ENCODE measurements at places on chromosomes 11 and 22. TPM values are rescaled to one million over a fixed set of nuclear protein-coding genes. Genes with fewer than 3 reads are reported as not detected.

The OSBPL5 gene
- 69.5 TPM for total RNA-seq

The CHRM4 gene
- total RNA-seq: 0.49 TPM

DNA sequence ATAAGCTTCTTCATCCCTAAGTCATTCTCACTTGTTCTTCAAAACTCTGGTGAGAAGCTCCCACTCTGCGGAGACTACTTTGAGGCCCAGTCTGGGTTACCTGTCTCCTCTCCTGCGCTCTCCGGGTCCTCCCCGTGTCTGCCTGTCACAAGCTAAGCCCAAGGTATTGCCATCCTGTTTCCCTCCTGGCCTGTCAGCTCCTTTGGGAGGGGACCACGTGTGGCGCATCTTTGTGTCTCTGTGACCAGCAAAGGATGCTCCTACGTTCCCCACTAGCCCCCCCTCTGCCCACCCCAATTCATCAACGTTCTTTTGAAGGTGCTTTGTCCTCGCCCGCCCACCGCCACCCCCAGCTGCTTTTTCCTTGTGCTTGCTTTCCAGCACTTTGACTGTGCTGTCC, 31.8 kb upstream of the FBLN1 start:
- DNase-seq: no peak

DNA sequence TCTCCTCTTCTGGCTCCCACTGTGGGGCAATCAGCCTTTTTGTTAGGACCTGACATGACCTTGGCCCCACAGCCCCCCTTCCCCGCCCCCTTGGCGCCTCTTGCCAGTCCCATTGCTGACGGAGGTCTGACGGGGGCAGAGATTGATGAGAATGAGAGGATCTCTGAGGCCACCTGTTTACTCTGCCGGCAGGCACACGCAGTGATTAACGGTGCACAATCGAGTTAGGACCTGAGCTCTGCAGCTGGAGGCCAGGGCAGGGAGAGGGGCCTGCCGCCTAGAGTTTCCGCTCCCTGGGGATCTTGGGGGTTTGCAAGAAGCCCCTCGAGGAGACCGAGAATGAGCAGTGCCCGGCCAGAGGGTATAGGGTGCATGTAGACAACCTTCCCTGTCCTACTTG, 6.8 kb upstream of the CHRM1 start:
- DNase-seq: no peak

GRCh38 chr11:35859301-35859700, 84.6 kb upstream of the LDLRAD3 start:
- DNase-seq: no peak

GRCh38 chr11:58796333-58796732, 48.2 kb downstream of the GLYATL2 start:
- no peak for DNase-seq

GRCh38 chr11:10793470-10794255, 15.1 kb downstream of the EIF4G2 start:
- DNase-seq: no peak

GRCh38 chr22:26646158-26646557, 11.2 kb upstream of the MIAT start:
- no peak for DNase-seq

The INPP5J gene
- total RNA-seq: 18.3 TPM

DNA sequence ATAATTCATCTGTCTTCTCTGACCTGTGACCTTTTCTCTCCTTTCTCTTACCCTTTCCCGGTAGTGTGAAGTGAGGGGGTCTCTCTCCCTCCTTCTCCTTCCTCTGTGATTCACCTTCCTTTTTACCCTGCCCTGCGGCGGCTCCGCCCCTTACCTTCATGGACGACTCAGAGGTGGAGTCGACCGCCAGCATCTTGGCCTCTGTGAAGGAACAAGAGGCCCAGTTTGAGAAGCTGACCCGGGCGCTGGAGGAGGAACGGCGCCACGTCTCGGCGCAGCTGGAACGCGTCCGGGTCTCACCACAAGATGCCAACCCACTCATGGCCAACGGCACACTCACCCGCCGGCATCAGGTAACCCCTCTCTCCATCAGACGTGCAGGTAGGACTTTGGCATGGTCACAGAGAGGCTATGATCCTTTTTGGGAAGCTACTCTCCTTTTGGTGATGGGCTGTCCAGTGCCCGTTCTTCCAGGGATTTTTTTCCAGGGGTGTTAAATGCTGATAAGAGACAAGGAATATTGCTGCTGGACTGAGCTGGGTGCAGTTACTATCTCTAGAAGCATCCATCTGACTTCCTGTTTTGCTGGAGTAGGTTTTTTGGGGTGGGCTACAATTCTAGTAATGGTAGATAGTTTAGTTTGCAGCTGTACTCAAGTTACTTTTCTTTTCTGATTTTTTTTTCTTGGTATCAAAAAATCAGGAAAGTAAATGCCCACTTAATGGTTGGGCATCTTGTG, 29.9 kb downstream of the CTNND1 start:
- DNase-seq: no peak

GRCh38 chr11:112316971-112317370, 56.3 kb upstream of the PLET1 start:
- DNase-seq: no peak

The BTG4 gene
- not detected for total RNA-seq

GRCh38 chr11:37926772-37927171, 1328.7 kb upstream of the RAG2 start:
- DNase-seq: no peak

The CD59 gene
- 268 TPM for total RNA-seq

The APOA4 gene
- not detected for total RNA-seq

- DNase-seq: no peak
Measured at GRCh38 chr11:129731316-129731715, 84.3 kb upstream of the TMEM45B start.

The CSNK1E gene
- total RNA-seq: 97.2 TPM

DNA sequence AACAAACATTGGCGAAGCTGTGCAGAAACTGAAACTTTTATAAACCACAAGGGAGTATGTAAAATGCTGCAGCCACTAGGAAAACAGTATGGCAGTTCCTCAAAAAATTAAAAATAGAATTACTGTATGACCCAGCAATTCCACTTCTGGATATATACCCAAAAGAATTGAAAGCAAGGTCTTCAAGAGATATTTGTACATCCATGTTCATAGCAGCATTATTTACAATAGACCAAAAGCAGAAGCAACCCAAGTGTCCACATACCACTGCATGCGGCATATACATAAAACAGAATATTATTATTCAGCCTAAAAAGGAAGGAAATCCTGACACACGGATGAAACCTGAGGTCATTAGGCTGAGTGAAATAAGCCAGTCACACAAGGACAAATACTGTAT, 85.8 kb downstream of the RELT start:
- DNase-seq: no peak

The MRPL16 gene
- 91.3 TPM for total RNA-seq

GRCh38 chr11:102955624-102956023, at the start of gene MMP13:
Gene MMP13, minus strand, starts transcription at chr11:102955732. Its CDS starts 27 bp downstream, at chr11:102955705.
- DNase-seq: no peak

DNA sequence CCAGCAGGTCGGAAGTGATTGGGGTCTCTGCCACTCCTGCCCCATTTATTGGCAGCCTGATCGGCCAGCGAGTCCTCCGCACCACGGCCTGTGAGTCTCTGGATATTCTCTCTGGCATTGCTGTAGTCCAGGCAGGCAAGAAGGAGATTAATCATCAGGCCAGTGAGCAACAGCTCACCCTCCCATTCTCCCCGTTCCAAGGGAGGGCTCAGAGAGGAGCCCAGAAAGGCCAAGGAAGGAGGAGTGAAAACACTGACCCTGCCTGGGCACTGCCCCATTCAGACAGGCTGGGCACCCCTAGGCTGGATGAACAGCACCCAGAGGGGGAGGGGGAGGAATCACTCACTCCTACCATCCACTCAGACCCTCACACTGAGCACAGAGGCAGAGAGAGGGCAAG, 3.1 kb downstream of the SAA2 start:
- no peak for DNase-seq

The KCNQ1OT1 gene
- total RNA-seq: 0.77 TPM

The MYEOV gene
- total RNA-seq: 8.2 TPM

The PHLDA2 gene
- total RNA-seq: 41.6 TPM

GRCh38 chr22:48398181-48398905, 1429.3 kb downstream of the BRD1 start:
- no peak for DNase-seq

The CRYAB gene
- total RNA-seq: 166 TPM

DNA sequence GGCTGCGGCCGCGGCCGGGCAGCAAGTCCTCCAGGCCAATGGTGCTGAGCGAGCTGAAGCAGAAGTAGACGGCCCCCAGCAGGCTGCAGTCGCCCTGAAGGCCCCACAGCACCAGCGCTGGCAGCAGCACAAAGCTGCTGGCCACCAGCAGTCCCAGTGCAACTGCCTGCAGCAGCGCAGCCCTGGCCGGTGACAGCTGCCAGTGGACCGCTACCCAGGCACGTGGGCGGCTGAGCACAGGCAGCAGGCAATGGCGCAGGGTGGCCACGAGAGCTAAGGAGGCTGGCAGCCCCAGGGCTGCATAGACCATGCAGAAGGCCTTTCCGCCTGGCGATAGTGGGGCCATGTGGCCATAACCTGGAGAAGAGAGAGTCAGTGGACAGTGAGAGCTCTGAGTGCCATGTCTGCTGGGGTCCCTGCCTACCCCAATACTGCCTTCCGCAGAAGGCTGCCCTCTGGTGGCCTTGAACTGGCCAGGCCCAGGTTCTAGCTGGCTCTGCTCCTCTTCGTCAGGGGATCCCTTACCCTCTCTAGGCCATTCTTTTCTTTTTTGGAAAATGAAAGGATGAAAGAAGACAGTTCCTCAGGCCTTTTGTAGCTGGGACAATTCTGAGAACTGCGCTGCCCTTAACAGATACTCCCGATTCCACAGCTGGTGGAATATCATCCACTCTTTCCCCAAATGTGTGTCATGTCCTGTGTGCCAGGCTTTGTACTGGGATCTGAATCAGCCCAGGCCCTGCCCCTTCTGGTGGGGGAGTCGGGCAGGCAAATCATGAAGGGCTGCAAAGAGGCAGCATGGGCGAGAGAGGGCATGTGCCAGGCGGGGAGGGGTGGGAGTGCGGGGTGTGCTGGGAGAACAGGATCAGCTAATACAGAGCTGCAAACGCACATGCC, 1.8 kb downstream of the KCNK7 start:
- DNase-seq: no peak

The RASGRP2 gene
- total RNA-seq: 2.8 TPM

The TMEM138 gene
- 27.4 TPM for total RNA-seq

GRCh38 chr11:98307827-98308491, 712.8 kb upstream of the CNTN5 start:
- no peak for DNase-seq

DNA sequence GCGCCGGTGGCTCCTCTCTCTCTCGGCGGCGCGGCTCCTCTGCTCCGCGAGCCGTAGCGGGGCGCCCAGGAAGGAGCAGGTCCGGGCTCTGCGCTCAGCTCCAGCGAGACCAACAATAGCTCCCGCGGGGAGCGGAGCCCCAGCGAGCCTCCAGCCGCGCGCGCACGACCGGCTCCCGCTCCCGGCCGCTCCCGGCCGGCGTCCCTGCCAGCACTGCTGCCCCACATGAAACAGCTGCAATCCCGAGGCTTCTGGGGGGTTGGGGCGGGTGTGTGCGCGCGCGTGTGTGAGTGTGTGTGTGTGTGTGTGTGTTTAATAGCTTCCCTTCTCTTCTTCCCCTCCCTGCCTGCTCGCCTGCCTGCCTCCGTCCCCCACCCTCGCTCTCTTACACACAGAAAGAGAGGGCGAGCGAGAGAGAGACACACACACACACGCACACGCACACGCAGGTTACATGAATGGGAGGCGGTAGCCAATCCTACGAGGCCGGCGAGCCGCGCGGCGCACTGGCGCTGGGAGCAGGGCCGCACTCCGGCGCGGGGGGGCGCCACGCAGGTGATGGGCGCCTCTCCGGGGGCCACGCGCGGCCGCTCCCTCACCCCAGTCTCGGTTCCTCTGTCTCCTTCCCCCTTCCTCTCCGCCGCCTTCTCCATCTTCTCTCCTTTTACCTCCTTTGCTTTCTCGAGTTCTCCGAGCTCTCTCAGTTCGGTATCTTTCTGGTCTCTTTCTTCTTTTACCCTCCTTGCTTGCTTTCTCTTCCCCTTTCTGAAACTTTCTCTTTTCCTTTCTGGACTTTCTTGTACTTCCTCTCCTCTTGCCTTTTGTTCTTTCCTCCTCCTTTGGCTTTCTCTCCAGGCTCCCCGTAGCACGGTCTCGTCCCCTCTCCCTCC, at the start of gene TENM4:
TENM4 (minus strand) TSS at position 460 of the 890 bp plus-strand sequence. CDS start 371,086 bp downstream, outside the sequence.
- DNase-seq: peak; percentile 35

GRCh38 chr11:94100253-94100652, 28.4 kb upstream of the PANX1 start:
- no peak for DNase-seq

- no peak for DNase-seq
Measured at GRCh38 chr11:1936781-1937615, 10.1 kb upstream of the MRPL23 start.

- DNase-seq: no peak
Measured at GRCh38 chr22:45197606-45198462, 34.1 kb downstream of the NUP50 start.

- DNase-seq: no peak
Measured at GRCh38 chr11:122791836-122792235, 46.5 kb upstream of the CRTAM start.

DNA sequence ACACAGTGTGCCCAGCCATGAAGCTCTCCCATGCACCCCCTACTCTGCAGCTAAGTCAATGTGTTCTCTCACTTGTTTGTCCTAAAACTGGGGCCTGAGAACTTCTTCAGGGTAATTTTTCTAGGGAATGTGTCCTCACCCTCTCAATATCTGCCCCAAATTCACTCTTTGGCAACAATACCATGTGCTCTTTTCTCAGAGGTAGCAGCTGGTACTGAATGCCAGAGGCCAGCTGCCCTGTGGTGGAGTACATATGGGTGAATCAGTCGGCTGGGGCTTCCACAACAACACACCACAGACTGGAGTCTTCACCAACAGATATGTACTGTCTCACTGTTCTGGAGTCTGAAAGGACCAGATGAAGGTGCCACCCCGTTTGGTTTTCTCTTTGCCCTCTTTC, 97.7 kb upstream of the TOP3B start:
- DNase-seq: no peak

GRCh38 chr11:43489869-43490465, 131.2 kb downstream of the TTC17 start:
- no peak for DNase-seq

- no peak for DNase-seq
Measured at GRCh38 chr22:32951076-32951806, 106.9 kb downstream of the SYN3 start.

The OVCH2 gene
- not detected for total RNA-seq

DNA sequence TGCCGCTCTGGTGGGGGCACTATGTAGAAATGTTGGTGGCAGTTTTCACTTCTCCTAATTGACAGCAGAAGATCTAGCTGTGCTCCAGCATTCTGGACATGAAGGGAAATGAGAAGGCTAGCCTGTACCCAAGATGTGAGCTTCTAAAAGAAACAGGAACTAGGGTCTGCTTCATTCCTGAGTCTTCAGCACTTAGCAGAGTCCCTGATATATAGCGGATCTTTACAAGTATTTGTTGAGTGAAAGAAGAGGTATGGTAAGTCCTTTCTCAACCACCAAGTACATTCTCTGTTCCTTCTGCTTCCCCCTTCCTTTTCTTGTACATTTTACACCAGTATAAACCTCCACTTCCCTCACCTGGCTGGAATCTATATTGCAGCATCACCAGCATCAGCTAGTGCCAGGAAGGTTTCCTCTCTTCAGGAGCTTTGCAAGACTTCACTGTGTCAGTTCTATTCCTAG, 408.3 kb upstream of the CADM1 start:
- no peak for DNase-seq
